Fibroblast of skin of left biceps (primary cell): ENCODE measurements at places on chromosomes 2 and 18.

- DNase-seq = no peak
Measured at GRCh38 chr2:64478502-64479230, 24.7 kb downstream of the LGALSL start.

DNA sequence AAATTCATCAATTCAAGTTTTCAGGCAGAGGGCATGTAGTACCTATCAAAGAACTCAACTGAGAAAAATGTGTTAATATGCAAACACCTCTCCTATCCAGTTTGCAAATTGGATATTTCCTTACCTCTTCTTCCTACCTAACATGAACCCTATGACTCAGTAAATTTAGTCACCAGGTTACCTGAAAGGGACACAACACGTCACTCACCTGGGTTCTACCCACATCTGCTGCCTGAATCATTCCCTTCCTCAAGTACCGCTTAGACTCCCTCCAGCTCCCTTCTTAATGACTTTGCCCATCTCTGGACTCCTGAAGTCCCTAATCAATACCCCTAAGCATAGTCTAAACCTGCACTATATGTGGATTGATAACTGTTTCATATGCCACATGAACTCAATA is 10.4 kb downstream of the ANKRD44 start:
- DNase-seq = no peak

DNA sequence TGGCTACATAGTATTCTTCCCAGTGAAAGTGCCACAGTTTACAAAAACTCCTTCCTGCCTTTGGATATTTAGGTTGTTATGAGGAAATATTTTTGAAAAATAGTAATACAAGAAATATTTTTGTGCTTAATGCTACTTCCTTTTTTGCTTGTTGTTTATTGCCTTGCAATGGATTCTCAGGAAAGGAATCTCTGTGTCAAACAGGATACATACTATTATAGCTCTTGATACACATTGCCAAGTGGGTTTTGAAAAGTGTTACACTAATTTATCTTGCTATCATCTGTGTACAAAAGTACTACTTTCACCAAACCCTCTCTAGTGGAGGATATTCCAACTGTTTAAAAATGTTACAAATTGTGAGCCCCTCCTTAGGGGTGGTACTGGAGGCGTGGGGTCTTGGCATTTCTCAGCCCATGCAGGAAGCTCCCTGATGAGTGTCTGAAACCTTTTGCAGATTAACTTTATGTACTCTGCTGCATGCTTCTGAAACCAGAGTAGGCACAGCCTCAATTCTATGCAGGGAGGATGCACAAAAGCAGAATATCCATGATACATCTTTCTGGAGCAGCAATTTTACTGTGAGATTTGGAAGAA is 54.5 kb downstream of the EVA1A start:
- DNase-seq = no peak

DNA sequence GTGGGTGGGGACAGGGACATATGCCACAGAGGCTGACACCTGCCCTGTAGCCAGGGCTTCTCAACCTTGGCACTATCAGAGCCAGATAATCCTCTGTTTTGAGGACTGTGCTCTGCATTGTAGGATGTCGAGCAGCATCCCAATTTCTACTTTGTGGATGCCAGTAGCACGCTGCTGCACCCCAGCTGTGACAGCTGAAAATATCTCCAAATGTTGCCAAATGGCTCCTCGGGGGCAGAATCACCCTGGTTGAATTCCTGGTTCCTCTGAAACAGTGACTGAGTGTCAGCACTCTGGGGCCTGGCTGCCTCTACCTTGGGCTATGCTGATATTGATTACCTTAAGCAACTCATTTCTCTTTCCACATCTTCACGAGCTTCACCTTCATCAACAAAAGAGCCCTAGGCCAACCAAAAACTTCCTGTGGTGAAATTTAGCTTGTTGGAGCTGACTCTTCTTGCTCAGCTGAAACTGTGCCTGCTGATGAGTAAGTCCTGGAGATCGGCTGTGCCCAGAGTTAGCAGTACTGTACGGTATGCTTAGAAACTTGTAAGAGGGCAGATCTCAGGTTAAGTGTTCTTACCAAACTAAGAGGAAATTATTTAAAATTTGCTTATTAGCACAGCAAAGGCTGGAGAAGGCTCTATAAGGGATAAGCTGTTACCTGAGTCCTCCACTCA is 138.1 kb downstream of the SEPTIN10 start:
- DNase-seq = no peak

- no peak for DNase-seq
Measured at GRCh38 chr2:30179536-30179935, 32.7 kb downstream of the YPEL5 start.

DNA sequence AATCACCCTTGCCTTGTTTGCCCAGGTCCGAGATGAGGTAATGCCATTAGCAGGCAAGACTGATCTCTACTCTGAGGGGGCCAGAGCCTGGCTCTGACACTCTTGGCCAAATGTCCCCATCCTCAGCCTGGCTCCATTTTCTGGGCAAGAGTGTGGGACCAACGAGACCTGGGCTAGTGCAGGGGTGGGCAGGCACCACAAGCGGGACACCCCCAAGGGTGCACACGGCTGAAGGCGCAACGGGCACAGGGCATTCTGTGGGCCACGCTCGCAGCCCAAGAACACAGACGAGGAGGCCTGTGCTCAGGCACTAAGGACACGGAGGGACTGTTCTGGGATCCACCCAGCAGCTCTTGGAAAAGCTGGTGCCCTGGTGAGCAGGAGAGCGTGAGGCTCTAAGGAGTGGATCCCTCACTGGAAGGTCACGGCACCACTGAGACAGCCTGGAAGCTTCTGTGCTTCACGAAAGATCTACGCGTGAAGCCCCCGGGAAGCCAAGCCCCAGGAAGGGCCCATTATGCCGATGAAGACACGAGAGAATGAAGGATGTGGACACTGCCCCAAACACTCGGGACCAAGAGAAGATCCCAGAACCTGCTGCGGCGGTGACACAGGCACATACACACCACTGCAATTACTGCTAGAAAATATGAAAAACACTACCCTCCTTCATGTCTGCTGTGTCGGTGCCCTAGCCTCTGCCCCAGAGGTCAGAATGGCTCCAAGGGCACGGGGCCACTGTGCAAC is 138.2 kb downstream of the HDAC4 start:
- no peak for DNase-seq

DNA sequence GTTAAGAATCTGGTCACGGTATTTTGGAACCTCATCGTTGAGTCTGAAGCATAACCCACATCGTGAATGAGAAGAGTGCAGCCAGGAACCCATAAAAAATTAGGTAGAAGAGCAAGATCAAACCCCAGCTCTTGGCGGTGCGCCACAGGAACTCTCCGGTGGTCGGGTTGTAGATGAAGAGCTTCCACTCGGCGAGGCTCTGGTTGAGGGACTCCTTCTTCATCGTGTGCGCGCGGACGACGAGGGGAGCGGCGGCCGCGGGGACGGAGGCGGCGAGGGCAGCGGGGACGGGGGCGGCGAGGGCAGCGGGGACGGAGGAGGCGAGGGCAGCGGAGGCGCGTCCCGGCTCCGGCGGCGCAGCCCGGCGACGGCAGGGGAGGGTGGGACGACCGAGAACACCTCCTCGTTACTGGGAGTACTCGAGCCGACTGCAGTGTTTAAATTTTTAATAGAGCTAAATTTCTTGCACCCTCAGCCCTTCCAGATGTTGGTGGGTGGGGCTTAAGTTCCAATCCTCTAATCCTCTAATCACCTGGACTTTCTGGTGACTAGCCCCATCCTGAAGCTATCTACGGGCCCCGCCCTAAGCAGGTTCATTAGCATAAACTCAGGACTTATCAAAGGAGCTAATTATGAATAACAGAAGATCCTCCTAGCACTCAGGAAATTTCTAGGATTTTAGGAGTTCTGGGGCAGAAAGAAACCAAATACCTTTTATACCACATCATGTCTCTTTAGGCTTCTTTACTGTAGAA is 20.4 kb upstream of the PAPOLG start:
- DNase-seq = no peak

DNA sequence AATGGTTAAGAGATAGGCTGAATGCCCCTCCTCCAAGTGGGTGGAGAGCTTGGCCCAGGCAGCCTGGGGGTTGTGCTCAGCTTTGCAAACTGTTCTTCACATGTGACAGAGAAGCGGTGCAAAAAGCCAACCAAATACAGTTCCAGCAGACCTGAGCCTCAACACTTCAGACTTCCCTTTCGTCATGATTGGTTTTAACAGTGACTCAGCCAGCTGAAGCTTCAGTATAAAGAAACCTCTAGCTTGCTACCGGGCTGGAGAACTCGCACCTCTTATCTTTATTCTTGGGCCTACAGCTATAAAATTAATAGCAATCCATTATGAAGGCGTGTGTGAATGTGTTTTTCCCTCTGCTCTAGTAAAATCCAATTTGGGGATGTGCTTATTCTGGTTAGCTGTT is 20.0 kb downstream of the SETBP1 start:
- no peak for DNase-seq

DNA sequence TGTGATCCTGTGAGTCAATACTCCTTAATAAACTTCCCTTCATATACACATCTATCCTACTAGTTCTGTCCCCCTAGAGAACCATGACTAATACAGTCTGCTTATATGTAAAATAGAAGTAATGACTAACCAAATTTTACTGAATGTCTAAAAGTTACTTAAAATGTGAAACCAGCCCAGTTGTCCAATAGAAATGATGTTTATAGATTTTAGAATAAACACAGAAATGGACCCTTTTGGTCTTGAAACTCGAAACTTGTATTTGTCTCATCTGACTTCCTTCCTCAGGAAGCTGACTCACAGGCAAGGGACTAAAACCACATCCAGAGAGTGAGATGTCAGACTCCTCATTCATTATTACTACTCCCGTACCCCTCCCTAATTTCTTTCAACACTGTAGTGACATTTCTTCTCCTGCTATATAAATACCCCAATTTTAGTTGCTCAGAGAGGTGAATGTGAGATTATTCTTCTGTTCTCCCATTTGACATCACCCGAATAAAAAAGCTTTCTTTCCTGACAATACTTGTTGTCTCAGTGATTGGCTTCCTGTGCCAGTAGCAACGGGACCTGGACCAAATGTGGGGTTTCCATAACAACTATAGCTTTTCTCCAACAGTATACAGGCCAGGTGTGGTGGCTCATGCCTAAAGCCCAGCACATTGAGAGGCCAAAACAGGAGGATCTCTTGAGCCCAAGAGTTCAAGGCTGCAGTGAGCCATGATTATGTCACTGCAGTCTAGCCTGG is 486.0 kb downstream of the ERBB4 start:
- DNase-seq = no peak

- DNase-seq = no peak
Measured at GRCh38 chr18:74171910-74172606, 23.7 kb downstream of the TIMM21 start.

DNA sequence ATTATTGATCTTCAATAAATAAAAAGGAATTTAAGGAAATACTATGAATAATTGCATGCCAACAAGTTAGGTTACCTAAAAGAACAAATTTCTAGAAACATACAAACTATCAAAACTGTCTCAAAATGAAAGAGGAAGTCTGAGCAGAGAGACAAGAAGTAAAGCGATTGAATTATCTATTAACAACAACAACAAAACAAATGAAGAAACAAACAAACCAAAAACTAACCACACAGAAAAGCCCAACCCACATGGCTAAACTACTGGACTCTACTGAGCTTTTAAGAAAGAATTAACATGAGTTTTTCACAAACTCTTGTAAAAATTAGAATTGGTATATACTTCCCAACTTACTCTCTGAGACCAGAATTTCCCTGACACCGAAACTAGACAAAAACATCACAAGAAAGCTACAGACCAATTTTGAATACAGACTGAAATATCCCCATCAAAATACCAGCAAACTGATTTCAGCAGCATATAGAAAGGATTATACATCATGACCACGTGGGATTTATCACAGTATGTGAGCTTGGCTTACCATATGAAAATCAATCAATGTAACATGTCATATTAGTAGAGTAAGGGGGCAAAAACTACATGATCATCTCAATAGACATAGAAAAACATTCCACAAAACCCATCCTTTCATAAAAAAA is 16.6 kb upstream of the GALNT1 start:
- DNase-seq = no peak

GRCh38 chr2:106192752-106193689 is 1.1 kb downstream of the UXS1 start:
- DNase-seq = peak; percentile 61
